ENCODE measurements at places on chromosomes 11 and 22.

DNA sequence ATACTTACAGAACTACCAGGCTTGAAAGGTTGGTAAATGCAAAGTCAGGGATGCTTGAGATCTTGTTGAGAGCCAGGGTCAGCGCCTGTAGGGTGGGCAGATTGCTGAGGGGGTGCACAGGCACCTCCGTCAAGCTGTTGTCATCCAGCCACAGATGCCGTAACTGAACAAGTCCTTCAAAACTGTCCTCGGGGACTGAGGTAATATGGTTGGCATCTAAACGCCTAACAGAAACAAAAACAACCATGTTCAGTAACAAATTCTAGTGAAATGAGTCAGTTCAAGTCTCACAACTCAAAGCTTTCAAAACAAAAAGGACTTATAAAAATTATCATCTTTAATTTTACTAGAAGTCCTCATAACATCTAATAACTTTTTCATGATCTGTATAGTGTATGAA is 22.2 kb upstream of the CCDC34 start:
- no peak for DNase-seq

DNA sequence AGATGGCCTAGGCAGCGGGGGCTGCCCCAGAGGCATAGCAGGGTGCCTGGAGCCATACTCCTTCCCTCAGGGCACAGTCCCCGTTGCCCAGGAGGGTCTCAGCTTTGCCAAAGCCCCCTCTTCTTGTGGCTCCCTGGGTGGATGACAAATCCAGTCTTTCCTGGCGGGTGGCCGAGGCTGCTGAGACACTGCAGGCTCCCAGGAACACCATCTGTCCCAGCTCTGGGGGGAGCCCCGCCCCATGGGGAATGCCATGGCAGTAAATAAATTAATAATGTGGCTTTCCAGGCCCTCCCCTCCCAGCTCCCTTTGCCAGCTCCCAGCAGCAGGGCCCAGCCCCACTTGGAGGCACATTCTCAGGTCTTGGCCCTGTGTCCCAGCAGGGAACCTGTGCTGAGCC is 45.0 kb downstream of the PDE2A start:
- no peak for DNase-seq

DNA sequence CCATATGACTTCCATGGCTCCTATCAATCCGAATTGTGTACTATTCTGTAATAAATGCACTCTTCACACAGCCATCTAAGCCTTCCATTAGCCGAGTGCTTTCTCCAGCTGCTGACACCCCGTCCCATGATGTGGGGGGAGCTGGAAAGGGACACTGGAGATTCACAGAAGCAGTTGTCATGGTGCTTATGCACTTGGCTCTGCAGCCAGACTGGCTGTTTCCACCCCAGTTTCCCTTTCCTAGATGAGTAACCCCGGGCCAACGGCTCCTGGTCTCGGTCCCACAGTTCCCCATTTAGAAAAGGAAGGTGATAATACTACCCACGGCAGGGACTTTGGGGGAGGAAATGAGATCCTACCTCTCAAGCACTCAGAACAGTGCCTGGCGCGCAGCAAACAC is 244.9 kb upstream of the SYN3 start:
- no peak for DNase-seq

- no peak for DNase-seq
Observed at GRCh38 chr22:37855462-37855861, 6.2 kb downstream of the EIF3L start.

DNA sequence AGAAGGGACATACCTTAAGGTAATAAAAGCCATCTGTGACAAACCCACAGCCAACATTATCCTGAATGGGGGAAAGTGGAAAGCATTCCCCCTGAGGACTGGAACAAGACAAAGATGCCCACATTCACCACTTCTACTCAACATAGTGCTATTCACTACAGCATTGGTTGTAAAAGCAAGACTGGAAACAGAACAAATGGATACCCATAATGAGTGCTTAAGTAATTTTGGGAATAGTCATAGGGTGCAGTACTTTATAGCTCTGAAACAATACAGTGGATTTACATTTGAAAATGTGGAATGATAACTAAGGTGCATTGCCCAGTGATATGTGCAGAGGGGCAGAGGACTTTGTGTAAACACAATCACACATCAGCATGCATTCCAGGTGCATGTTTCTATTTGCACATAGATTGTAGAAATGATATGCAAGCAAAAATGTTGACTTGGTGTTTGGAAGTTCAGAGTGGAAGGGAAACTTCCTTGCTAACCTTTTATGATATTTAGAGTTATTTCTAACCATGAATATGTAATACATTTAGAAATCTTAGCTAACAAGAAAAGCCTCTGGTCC is 112.3 kb downstream of the IGLL1 start:
- no peak for DNase-seq

DNA sequence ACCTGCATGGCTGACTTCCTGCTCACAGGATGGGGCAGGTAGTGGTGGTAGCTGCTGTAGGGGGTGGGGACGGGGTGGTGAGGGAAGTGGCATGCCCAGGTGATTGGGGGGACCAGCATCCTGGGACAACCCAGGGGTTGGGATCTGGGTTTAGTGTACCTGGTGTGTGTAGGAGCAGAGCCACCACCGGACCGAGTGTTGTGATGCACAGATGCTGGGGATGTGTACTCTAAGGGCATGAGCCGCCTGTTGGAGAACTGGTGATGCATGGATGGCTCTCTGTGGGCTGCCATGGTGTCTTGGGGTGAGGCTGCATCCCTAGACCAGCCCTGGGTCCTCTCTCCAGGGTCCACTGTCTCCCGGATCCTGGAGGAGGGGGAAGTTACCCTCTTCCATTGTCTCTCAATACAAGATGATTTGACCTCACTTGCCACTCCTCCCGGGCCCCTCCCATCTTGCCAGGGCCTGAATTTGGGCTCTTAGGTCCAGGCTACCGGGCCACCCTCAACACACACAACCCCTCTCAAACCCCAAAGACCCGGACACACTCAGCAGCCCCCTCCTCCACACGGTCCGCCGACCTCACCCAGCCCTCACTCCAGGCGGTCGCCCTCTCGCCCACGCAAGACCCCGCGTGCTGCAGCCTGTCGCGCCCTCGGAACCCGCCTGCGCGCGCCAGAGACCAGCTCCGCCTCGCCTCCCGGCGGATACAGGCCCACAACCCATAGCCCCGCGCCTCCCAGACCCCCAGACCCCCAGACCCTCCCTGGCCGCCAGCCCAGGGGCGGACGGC is 619 bp downstream of the LRRC75B start:
- no peak for DNase-seq

Data from SK-N-MC (cell line).